ENCODE measurements at places on chromosomes 6 and 20.

DNA sequence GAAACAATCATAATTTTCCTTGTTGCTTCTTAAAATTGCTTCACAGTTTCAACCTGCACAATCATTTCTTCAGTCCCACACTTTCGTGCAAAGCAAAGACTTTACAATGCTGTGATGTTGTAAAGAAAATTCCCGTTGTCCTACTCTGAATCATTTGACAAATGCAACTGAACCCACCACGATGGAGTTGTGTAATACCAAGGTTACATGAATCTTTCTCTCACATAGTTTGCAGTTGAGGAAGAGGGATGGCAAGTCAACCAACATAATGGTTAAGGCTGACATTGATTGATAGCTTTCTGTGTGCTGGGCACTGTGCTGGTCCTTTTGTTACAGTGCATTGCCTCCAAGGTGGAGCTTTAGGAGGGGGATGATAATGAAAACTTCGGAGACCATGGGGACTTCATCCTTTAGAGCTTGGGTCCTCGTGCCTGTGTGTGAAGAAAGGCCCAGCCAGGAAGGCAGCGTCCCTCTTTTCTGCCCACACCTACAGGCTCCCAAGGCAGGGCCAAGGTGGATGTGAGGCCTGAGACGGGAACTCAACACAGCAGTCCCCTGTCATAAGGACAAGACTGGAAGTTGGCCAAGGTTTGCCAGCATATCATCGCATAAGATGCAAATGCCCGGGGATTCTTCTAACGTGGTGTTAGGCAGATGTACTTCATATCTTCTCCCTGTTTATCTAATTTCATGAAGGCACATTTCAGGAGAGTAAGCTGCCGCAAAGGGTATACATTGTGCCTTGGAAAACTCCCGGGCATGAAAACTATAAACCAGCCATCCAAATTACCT, 96.9 kb downstream of the LY86 start:
- no peak for DNase-seq

GRCh38 chr6:46491201-46491627, at the start of gene RCAN2:
TSS of gene RCAN2 (minus strand) at chr6:46491449.
- no peak for DNase-seq

- DNase-seq, result no peak
Measured at GRCh38 chr6:132506869-132507808, 5.8 kb downstream of the STX7 start.

GRCh38 chr6:169978615-169979161, 227.3 kb downstream of the ERMARD start:
- peak; percentile 11 for DNase-seq

DNA sequence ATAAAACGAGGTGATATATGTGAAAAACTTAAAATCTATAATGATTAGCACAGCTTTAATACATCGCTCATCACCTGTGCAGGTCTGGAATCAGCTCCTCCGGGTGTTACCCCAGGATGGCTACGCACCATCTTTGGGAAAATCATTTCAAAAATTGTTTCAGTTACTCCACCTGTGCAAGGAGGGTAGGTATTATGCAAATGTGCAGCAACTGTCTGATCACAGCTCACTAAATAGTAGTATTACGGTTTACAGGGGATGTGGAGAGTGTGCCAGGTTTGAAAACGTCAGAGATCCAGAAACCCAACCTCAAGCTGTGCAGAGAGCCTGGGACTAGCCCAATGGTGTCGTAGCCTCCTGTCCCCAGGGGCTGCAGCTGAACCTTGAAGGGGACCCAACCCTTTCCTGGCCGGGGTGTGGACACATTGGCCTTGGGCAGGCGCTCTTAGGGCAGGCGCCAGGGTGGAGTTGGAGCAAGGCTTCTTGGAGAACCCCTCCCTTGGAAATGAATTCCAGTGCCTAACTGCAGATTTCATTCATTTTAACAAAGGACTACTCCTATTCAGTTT, 24.2 kb upstream of the SGK1 start:
- DNase-seq, result no peak

DNA sequence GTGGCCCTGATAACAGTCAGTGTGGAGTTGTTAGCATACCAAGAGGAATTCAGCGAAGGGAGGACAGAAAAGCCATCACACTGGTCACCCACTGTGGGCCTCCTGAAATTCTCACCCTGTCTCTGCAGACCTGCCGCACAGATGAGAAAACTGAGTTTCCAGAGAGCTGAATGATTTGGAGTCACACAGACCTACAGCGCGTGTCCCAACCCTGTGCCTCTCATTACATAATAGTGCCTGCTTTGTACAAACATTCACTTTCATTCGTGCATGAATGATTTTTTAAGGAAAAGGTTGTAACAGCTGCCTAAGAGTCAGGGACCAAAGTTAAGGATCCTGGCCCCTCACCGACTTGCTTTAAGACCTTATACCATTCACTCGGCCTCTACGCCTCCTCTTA, 62.7 kb downstream of the THBS2 start:
- no peak for DNase-seq

GRCh38 chr20:46004187-46004586, 4.5 kb upstream of the MMP9 start:
- no peak for DNase-seq

- no peak for DNase-seq
Measured at GRCh38 chr6:165728216-165728615, 65.2 kb upstream of the PDE10A start.

DNA sequence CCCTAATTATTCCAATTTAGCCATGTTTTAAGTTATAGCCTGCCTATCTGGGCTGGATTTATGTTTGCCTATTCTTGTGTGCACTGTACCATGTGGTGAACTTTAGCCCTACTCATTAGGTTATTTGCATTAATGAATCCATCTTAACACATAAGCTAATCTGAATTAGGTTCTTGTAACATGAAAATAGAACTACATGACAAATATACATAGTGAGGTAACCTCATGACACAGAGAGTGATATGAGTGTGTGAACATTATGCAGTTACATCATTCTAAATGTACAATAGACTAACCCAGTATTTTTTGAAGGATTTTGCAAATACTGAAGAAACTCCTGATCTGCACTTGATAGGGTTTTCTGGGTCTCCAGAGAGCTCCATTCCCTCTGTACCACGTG, 733.7 kb upstream of the CITED2 start:
- DNase-seq, result no peak
